Stimulated activated CD8-positive, alpha-beta memory T cell treated with anti-CD3 and anti-CD28 coated beads, Interleukin-15, amount 100 ng/mL, for 24 hours (primary cell): ENCODE measurements at places on chromosomes 5 and 9.

DNA sequence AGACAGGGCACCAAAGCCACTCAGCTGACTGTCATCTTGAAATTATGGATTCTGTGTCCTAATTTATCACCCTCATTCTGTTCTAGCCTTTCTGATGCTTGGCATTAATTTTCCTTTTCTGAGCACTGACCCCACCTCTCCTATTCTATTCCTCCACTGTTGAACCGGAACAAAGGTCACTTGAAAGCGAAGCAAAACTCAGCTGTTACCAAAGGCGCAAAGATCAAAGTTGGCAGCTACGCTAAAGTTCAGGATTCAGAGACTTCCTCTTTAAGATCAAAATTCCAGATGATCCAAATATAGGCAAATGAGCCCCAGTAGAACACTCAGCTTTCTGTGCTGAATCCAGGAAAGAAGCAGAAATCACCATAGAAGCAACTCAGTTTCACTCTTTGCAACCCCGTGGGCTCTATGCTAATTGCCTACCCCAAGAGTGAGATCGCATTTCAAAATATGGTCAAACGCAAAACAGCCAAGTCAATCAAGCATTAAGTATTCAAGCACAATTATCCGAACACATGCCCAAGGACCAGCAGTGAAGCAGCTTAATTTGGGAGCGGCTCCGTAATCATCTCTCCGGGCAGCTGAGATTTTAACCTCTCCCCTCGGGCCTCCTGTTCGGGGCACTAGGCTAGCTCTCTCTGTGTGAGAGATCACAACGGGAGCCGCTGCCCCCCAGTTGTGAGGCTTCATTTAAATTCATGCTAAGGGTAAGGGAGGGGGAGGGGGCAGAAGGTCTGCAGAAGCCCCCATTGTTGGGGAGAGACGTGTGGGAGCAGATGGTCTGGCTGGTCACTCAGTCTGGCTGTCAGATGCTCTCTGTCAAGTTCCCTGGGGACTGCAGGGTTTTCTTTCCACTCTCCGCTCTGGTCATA is 288.6 kb downstream of the ELAVL2 start:
- DNase-seq = no peak

DNA sequence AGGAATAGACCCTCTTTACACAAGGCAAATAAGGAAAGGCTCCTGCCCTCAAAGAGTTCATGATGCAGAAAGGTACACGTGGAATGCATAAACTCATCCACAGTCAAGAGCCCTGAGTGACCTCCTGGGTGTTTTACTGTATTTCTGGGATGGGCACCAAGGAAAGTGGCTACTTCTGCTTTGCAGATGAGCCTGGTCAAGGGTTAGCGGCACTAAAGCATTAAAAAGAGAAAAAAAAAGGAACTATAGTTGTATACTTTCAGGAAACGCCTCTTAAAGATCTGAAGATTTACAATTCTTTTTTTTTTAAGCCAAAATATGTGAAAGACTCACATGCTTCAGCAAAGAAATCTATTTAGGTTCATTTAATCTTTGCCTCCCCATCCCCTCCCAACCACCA is 366.2 kb upstream of the PDE4D start:
- no peak for DNase-seq

- no peak for DNase-seq
Observed at GRCh38 chr5:75734913-75735789, 17.9 kb upstream of the POC5 start.

DNA sequence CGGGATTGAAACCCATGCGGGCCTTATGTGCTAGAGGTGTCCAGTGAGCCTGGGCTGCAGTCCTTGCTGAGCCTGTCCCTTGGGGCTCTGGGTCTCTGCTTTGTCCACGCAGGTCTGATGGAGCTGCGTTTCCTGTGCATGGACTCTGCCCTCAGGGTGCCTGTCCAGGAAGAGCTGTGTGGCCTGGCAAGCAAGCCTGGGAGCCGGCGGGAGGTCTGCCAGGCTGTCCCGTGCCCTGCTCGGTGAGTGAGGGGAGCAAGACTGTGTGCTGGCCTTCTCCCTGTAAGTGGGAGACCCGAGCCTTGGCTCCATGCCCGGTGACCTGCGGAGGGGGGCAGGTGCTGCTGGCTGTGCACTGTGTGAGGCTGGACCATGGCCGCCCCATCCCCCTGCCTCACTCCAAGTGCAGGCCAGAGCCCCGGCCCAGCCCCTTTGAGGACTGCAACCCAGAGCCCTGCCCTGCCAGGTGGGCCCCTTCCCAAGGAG is 11.2 kb upstream of the CACFD1 start:
- no peak for DNase-seq

- DNase-seq = no peak
Observed at GRCh38 chr5:170306381-170306831, 8.8 kb upstream of the LCP2 start.

GRCh38 chr5:9408964-9409363 is 136.9 kb downstream of the SEMA5A start:
- DNase-seq = no peak

DNA sequence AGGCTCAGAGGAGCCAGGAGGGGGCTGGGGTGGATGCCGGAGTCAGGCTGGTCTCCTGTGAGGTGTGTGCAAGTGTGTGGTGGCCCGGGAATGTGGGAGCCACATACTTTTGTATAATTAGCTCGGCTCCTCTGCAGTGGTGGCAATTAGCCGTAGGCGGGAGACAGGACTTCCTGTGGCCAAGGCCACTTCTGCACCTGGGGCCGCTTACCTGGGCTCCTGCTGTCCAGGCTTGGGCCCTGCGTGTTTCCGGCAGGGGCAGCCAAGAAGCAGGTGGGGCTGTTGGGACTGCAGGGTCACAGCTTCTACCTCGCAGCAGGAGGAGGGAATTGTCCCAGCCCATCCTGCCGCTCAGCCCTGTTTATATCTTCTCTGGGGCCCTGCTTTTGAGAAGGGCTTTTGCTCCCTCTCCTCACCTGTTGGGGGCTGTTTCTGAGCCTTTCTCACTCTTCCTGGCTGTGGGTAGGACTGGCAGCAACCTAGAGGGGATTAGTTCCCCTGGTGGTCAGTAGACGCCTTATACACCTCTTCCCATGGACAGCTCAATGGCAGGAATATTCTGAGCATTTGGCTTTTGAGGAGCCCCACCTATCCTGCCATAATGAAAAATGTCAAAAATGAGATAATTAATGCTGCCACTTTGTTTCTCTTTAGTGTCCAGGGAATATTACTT is 145.4 kb upstream of the PITX1 start:
- DNase-seq = no peak

GRCh38 chr5:95928724-95929253 is 32.9 kb downstream of the ELL2 start:
- no peak for DNase-seq

DNA sequence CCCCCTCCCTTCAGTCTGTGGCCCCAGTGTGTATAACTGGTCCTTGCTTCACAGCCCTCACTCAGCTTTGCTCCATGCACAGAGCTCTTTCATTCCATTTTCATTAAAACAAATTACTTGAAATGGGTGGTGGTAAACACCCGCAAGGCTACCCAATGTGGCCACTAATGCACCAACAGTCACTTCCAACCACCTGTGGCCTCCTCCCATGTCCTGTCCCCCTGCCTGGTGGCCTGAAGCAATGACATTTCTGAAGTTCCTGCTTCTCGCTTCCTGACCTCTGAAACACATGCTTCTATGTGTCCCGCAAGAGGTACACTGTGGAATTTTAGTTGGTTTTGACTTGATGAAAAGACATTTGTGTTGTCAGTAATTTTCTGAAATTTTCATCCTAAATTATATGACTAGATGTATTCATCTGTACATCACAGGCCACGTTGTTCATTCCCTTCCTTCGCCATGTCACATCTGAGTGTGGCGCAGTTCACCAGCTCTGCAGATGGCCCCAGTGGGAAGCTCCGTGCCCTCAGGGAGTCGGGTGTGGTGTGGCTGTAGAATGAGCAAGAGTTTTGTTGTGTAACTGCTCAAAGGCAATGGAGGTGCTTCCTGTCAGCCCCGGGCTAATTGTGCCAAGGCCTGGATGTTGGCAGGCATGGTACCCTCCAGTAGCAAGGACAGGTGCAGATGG is 9.6 kb downstream of the ROPN1L start:
- DNase-seq = no peak

DNA sequence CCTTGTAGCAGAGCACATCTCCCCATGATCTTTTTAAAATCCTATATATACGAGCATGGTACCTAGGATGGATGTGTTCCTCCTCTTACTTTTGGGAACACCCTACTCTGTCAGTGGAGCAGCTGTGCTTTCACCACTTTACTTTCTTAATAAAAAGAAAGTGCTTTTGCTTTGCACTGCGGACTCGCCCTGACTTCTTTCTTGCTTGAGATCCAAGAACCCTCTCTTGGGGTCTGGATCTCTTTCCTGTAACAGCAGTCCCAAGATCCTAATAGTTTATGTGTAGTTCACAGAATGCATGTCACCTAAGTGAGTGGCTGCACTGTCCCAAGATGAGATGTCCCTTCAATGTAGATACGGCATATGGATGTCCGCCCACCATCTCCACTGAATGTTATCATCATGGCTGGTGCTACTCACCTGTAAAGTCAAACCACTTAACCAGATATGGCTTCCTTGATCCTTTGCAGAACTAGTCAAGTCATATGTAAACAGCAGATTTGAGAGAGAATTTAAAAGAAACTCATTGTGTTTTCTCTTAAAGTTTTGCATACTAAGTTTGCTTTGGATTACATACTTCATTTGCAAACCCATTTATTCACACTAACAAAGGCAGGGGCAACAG is 1.9 kb downstream of the FGF1 start:
- DNase-seq = no peak

GRCh38 chr9:22208846-22209585 is 199.9 kb upstream of the CDKN2B start:
- no peak for DNase-seq

DNA sequence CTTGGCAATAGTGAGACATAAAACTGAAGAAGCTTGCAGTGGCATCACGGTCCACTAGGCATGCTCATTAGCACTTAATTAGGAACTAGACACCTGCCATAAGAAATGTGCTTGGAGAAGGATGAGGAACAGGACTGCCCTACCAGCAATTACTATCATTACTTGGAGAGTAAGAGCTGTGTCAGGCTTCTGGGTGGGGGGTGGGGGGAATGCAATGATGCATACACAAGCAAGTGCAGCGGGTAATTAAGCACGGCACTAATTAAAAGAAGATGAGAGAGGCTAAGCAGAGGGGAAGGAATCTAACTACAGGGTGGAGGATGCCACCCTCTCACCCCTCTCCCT is 53.1 kb downstream of the TLE1 start:
- DNase-seq = no peak

DNA sequence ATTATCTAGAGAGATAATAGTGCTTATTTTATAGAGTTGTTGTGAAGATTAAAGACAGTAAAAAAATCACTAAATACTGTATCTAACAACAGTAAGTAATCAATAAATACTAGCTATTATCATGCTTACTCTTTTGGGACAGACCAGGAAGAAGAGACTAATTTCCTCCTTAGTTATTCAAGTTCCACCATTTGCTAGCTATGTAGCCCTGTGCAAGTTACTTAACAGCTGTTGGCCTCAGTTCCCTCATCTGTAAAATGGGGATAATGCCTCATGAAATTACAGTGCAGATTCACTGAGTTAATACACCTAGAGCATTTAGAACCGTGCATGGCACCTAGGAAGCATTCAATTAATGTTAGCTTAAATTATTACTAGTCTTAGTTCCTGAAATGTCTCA is 2.6 kb downstream of the RBM18 start:
- DNase-seq = no peak

- DNase-seq = no peak
Observed at GRCh38 chr5:81486711-81487110, 92.8 kb upstream of the ACOT12 start.

DNA sequence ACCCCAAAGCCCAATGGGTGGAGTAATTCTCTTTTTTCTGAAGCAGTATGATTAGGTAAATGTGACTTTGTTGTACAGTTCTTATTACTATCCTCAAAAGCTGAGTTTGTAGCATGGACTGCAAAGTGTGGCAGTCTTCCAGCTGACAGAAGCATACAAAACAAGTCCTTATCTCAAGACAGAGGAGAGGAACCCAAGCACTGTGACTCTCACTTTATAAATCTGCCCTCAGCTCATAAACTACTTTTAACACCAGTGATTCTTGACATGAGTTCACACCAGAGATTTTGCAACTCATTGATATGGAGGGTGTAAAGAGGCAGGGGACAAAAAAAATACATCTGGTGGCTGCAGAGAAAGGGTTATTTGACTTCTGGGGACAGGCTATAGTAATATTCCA is 251.6 kb downstream of the NTRK2 start:
- no peak for DNase-seq

DNA sequence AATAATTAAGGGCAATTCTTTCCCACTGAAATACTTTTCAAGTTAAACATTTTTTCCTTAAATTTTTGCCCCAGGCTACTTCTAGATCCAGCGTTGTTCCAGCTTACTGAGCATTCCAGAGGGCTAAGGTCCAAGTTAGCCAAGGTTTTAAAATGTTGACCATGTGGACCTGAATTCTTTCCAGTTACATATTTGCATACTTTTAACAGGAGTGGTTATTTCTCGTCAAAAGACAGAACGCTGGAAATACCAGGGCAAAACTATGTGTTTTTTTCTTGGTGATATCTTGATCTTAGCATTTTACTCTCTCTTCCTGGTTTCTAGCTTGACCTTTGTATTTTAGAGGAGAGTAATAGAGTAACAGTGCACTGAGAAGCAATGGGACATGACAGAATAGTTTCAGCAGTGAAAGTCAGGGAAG is 32.8 kb downstream of the TMC1 start:
- DNase-seq = no peak

DNA sequence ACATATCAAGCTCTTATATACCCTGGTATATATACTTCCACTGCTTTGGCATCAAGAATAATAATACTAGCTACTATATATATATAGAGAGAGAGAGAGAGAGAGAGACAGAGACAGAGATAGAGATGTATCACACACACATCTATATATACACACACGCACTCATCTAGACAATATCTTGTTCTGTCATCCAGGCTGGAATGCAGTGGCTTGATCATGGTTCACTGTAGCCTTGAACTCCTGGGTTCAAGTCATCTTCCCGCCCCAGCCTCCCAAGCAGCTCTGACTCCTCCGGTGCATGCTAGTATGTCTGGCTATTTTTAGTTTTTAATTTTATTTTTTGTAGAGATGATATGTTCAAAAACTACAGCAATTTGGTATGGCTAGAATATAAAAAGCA is 22.5 kb downstream of the ANKHD1 start:
- DNase-seq = no peak

- no peak for DNase-seq
Observed at GRCh38 chr5:56501781-56502557, 268.8 kb upstream of the ANKRD55 start.

DNA sequence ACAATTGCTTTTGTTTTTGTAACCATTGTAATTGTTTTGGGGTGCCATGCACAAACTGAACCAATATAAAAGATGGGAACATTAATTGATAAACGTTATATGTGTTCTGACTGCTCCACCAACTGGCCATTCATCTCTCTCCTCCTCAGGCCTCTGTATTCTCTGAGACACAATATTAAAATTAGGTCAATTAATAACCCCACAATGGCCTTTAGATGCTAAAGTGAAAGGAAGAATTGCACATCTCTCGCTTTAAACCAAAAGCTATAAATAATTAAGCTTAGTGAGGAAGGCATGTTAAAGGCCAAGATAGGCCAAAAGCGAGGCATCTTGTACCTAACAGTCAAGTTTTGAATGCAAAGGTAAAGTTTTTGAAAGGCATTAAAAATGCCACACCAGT is 448.4 kb upstream of the ITGA1 start:
- no peak for DNase-seq
